ENCODE measurements at places on chromosomes 16 and 17. TPM values are rescaled to one million over a fixed set of nuclear protein-coding genes. Genes with fewer than 3 reads are reported as not detected.

DNA sequence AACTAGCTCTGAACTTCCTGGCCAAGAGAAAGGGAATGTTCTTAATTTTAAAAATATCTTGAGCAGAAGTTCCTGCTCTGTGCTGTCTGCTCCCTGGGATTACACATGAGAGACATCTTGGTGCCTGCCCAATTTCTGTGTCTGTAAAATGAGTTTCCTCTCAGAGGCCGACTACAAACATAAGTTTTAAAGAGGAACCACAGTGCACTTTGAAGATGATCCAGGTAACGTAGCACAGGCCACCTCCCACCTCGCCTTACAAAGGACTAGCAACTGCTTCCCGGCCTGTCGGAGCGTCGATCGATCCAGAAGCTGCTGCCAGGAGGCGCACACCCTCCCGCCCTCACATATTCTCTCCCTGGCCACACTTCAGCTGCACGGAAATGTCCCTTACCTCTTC, 55.0 kb upstream of the ATP2A3 start:
- no peak overlapping the region for H3K27ac ChIP-seq
- H3K36me3 ChIP-seq = peaks cover 46% of the 10 kb centered on the region
- DNase-seq = no peak
- no peaks in the 10 kb centered on the region for H3K4me1 ChIP-seq
- H3K4me3 ChIP-seq = no peak overlapping the region
- no peaks in the 10 kb centered on the region for H3K27me3 ChIP-seq

DNA sequence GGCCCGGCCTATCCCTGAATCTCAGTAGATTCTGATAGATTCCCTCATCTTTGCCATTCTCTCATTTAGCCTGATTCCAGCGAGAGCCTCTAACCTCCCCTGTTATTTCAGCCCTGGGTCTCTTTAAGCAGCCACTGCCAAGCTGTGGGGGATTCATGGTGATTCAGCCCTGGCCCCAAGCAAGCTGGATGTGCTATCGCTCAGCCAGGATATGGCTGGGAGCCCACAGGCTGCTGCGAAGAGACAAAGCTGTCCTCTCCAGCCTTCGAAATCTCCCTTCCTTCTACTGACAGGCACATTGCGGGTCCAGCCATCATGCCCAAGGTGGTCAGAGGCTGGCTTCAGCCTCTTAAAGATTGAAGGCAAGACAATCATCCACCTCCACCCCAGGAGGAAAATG, 394.1 kb downstream of the SOX9 start:
- no peaks in the 10 kb centered on the region for H3K27me3 ChIP-seq
- H3K27ac ChIP-seq = no peak overlapping the region
- no peaks in the 10 kb centered on the region for H3K36me3 ChIP-seq
- H3K4me1 ChIP-seq = peaks cover 3% of the 10 kb centered on the region
- DNase-seq = no peak

DNA sequence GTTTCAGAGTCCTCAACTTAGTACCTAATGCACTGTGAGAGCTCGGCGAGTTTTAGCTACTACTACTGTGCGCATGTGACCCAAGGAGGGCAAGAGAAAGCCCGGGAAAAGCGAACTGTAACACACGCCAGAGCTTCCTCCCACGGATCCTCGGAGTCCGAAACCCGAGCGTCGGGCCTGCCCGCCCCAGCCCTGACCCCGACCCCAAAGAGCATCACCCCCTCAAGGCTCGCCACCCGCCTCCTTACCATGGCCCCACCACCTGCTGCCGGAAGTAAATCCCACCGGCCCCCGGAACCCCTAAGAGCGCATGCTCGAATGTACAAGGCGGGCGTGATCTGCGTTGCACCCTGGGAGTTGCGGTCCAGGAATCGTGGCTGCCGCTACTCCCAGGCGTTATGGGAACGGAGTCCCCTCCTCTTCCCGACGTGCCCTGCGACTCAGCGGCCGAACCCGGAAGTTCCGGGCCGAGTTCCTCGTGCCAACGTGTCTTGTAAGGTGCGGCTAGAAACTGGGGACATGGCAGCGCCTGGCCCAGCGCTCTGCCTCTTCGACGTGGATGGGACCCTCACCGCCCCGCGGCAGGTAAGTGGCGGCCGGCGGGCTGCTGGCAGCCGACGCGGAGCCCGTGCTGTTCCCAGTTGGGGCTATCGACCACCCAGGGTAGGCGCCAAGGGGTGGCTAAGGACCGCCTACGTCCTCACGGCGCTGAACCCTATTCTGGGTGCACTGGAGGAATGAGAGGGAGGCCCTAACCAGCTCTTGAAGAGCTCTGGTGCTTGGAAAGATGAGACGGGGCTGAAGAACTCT, at the start of the genes PMM2 and TMEM186:
PMM2 (plus strand) TSS at position 476 of the 810 bp plus-strand sequence; CDS start at position 520, 44 bp downstream.
TMEM186 (minus strand) TSS at position 276 of the 810 bp plus-strand sequence; CDS start at position 251, 25 bp downstream.
- H3K27ac ChIP-seq = no peak within 1 kb of the TSS
- DNase-seq = peak; percentile 97
- H3K27me3 ChIP-seq = no peaks in the 10 kb centered on the region

DNA sequence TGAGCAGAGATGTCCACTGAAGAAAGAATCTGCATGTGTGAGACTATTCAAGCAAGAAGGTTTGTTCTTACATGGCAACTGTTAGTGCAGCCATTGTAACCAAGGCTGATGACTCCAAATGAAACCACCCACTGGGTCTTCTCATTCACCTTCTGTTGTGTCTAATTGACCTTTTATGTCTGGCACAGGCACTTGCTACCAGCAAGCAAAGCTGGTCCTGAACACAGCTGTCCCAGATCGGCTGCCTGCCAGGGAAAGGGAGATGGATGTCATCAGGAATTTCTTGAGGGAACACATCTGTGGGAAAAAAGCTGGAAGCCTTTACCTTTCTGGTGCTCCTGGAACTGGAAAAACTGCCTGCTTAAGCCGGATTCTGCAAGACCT, 3.6 kb downstream of the CDC6 start:
- DNase-seq = no peak
- H3K36me3 ChIP-seq = peaks cover 74% of the 10 kb centered on the region
- H3K4me3 ChIP-seq = no peak overlapping the region
- H3K27ac ChIP-seq = no peak overlapping the region
- H3K27me3 ChIP-seq = no peaks in the 10 kb centered on the region

DNA sequence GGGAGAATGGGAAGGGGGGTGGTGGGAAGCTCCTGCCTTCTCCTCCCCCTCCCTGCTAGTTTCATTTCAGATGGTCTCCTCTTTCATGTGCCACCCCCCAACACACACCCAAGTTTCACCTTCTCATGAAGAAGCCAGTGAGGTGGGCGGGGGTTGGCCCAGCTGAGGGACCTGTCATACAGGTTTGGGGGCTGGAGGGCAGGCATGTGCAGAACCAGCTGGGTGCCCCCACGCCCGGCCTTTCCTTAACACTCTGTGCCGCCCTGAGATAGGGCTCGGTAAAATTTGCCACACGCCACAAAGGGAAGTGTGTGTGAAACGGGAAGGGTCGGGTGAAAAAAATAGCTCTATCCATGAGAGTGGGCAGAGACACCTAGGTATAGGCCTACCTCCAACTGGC, 57.4 kb downstream of the PIPOX start:
- H3K27ac ChIP-seq = no peak overlapping the region
- H3K36me3 ChIP-seq = peaks cover 16% of the 10 kb centered on the region
- DNase-seq = no peak
- no peaks in the 10 kb centered on the region for H3K4me1 ChIP-seq

Gene PPL
- 29.2 TPM for total RNA-seq
